ENCODE measurements at places on chromosomes 4 and X. TPM values are rescaled to one million over a fixed set of nuclear protein-coding genes. Genes with fewer than 3 reads are reported as not detected.

RNF175 gene
- 0.12 TPM for polyA plus RNA-seq

CAPN6 gene
- polyA plus RNA-seq = 0.72 TPM

KCNE5 gene
- 0.06 TPM for polyA plus RNA-seq

MAGEC3 gene
- not detected for polyA plus RNA-seq

DMRTC1B gene
- not detected for polyA plus RNA-seq

NHS gene
- 0.78 TPM for polyA plus RNA-seq

ARAP2 gene
- polyA plus RNA-seq = 7.4 TPM

CNKSR2 gene
- polyA plus RNA-seq = 0.07 TPM

FGB gene
- not detected for polyA plus RNA-seq

BMPR1B gene
- polyA plus RNA-seq = 0.22 TPM

GAB1 gene
- polyA plus RNA-seq = 10.0 TPM

FAM9C gene
- not detected for polyA plus RNA-seq

SLC10A6 gene
- 7.0 TPM for polyA plus RNA-seq

HEPH gene
- 2.0 TPM for polyA plus RNA-seq

KIF4A gene
- polyA plus RNA-seq = 1.7 TPM

PPID gene
- 15.8 TPM for polyA plus RNA-seq

GAR1 gene
- polyA plus RNA-seq = 23.1 TPM

SLC7A11 gene
- polyA plus RNA-seq = 0.16 TPM

EPHA5 gene
- under 0.01 TPM for polyA plus RNA-seq

ARX gene
- polyA plus RNA-seq = not detected

DCHS2 gene
- polyA plus RNA-seq = 0.02 TPM

ETDA gene
- not detected for polyA plus RNA-seq

MAGEC1 gene
- not detected for polyA plus RNA-seq

PNMA6F gene
- polyA plus RNA-seq = not detected

XG gene
- polyA plus RNA-seq = 12.6 TPM

C4orf51 gene
- not detected for polyA plus RNA-seq

FGG gene
- not detected for polyA plus RNA-seq

GAB3 gene
- polyA plus RNA-seq = 0.57 TPM

RRH gene
- 0.06 TPM for polyA plus RNA-seq

ZNF141 gene
- 1.8 TPM for polyA plus RNA-seq

SLC10A4 gene
- polyA plus RNA-seq = 0.14 TPM

USP17L15 gene
- polyA plus RNA-seq = not detected

WDFY3 gene
- 9.4 TPM for polyA plus RNA-seq

PASD1 gene
- not detected for polyA plus RNA-seq

MFAP3L gene
- 0.31 TPM for polyA plus RNA-seq

GPR34 gene
- 0.76 TPM for polyA plus RNA-seq

STEEP1 gene
- 15.9 TPM for polyA plus RNA-seq

GRID2 gene
- not detected for polyA plus RNA-seq

TMEM271 gene
- polyA plus RNA-seq = 0.08 TPM

QRFPR gene
- 0.08 TPM for polyA plus RNA-seq

GK2 gene
- polyA plus RNA-seq = not detected

ABLIM2 gene
- 12.4 TPM for polyA plus RNA-seq

SHROOM4 gene
- polyA plus RNA-seq = 1.6 TPM

VEGFD gene
- polyA plus RNA-seq = 0.56 TPM

GLRA2 gene
- not detected for polyA plus RNA-seq

LAS1L gene
- 22.2 TPM for polyA plus RNA-seq

SPIN2A gene
- 0.39 TPM for polyA plus RNA-seq

FBXW7 gene
- polyA plus RNA-seq = 9.8 TPM

TMPRSS11B gene
- polyA plus RNA-seq = 1,112 TPM

LIMCH1 gene
- polyA plus RNA-seq = 8.3 TPM

SHOX gene
- polyA plus RNA-seq = not detected

PTPN13 gene
- polyA plus RNA-seq = 18.3 TPM

PHKA2 gene
- 17.7 TPM for polyA plus RNA-seq

TENM3 gene
- 0.20 TPM for polyA plus RNA-seq

MSN gene
- polyA plus RNA-seq = 32.9 TPM
